ENCODE measurements at places on chromosomes 5 and 9.

DNA sequence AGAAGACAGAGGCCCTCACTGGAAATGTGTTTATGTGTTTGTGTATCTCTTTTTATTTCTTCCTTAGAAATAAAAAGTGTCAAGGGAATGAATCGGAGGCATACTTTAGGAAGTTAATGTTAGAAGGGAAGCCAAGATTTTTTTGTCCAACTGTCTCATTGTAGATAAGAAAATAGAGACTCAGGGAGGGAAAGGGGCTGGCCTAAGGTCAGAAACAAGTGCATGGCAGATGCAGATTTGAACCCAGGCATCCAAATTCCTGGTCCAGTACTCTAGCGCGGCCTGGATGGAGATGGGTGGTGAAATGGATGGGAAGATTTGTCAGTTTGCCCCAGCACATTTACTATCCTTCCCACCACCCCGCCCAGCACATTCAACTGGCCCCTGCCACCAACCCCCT is 19.8 kb upstream of the TNIP1 start:
- no peak for DNase-seq

GRCh38 chr9:76562511-76562911 is 103.5 kb downstream of the GCNT1 start:
- DNase-seq: no peak

DNA sequence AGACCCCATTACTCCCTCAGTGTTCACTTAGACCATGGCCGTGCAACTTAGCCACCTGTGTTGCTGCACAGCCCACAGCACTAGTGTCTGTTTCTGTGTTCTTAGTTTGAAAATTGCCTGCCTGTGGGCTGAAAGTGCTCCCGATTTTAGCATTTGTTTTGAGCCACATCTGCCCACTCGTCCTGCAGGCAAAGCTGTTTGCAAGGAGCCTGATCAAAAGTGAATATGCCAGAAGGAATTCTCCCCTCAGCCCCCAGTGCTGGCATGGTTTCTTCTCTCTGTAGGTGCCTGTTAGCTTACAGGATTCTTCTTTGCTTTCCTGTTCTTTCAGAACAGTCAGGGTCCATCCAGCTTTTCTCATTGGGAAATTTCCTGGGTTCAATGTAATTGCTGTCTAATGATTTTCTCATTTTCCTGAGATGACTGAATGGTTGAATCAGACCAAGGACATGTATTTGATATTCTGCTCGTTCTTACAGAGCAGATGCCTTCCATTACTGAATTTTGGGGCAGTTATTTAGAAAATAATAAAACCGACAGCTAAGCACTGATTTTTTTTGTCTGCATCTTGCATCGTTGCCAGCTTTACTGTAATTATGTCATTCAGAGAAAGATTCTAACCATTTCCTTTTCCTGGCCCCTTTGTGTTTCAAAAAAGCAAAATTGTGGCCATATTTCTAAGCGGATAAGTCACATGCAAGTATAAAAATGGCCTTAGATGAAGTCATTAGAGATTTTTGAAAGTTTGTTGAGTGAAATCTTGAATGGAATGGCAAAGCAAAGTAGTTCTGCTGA is 111.1 kb upstream of the CKMT2 start:
- DNase-seq: no peak

GRCh38 chr5:126777257-126777974 is 480 bp downstream of the LMNB1 start:
- DNase-seq: no peak

GRCh38 chr5:91433861-91434260 is 50.7 kb upstream of the ARRDC3 start:
- DNase-seq: no peak

DNA sequence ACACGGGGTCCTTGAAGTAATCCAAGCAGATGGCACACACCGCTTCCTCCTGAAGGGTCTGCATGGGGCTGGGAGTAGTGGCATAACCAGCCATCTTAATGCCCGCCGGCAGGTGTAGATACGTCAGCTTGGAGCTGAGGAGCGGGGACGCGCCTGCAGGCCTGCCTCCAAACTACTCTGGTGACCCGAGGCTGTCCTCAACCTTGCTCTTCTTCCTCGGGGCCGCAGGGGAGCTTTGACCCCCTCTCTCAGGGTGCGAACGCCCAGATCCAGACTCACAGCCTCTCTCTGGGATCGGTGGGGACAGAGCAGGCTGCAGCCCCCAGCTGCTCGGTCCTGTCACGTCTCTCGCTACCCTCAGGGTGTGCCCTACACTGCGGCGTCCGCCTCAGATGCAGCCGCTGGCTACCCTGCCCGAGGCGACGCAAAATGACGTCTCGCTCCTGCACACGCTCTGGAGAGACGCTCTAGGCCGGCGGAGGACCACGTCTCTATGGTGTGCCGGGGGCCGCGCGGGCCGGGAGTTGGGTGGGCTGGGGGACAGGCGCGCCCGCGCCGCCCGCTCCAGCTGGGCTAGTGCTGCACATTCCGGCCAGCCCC is at the start of gene TRIM52:
Gene TRIM52 (minus strand): TSS at position 424 of the 600 bp plus-strand sequence. CDS start 330 bp downstream, at position 94.
- no peak for DNase-seq

GRCh38 chr9:87152256-87152655 is 204.9 kb upstream of the GAS1 start:
- DNase-seq: no peak

- DNase-seq: no peak
Measured at GRCh38 chr9:71819115-71819739, 50.9 kb upstream of the CEMIP2 start.
